Activated CD4-positive, alpha-beta T cell treated with anti-CD3 and anti-CD28 coated beads for 1 hour (primary cell): ENCODE measurements at places on chromosomes 6 and 20.
A peak's percentile ranks its signal among the peaks of the same experiment; 100 is the strongest.

- DNase-seq, result no peak
Measured at GRCh38 chr20:53881362-53881761, 189.0 kb downstream of the BCAS1 start.

- no peak for DNase-seq
Measured at GRCh38 chr6:136036601-136037000, 185.1 kb downstream of the PDE7B start.

DNA sequence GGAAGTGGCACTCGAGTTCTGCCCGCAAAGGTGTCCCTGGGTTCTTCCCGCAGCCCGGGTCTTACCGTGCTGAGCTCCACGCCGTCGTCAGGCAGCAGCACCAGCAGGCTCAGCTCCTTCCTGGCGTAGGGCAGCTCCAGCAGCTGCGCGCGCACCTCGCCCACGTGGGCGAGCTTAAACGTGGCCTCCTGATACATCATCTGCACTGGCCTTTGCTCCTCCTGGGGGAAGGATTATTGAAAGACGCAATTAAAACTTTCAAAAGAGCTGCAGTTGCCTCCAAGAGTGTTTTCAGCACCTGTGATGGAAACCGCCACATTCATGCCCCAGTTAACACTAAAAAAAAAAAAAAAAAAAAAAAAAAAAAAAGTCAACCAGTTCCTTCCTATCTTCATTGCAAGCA is 11.3 kb downstream of the SERPINB9 start:
- peak; percentile 56 for DNase-seq

- no peak for DNase-seq
Measured at GRCh38 chr20:21571841-21572690, 58.2 kb upstream of the NKX2-2 start.

DNA sequence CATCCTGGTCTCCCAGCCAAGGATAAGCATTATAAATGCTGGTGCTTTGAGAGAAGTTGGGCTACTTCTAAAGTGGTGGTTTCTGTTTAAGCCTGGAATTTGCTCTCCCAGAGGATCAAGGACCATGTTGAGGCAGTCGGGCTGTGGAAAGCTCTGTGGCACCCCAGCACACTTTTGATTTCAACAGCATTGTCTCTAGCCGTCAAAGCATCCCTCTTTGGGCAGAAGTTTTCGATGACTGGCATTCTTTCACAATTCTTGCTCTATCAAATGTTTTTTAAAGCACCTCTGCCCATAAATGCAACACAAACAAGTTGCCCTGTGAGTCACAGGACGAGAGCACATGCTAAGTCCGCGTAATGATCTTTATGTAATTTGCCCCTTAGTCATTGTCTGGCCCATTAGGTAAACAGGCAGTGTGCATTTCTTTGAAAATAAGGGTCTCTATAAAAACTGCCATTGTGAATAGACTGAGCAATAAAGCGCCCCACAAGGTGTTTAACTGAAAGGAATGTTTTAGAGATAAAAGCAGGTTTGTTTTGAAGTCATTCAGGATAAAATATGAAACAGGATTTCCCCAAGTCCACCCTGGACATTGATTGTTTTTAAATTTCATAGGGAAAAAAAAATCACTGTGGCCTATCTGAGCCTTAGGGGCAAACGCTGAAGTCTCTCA is 44.7 kb upstream of the FOXQ1 start:
- DNase-seq, result no peak

DNA sequence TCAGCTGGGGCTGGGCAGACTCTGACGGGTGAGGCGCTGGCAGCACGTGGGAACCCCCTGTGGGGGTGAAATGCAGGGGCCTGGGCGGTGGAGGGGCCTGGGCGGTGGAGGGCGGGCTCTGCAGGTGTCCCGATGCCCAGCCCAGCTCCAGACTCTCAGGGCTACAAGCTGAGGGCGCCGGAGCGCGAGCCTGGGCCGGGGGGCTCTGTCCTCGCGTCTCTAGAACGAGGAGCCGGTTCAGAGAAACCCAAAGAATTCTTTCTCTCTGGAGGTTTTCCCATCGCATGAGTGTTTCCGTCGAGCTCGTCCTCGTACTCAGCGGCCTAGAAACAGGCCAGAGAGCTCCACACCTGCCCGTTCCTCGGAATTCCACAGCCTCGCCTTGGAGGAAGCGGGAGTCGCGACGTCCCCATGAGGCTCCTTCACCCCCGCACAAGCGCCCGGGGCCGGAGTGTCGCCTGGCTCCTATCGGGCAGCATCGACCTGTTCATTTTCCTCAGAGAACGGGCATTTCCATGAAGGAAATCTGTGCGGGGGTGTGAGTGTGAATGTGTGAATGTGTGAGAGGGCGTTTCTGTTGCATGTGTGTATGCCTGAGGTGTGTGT is 76.9 kb downstream of the SMOC2 start:
- DNase-seq, result no peak

- DNase-seq, result no peak
Measured at GRCh38 chr6:110617057-110617456, 140.6 kb upstream of the SLC22A16 start.

GRCh38 chr6:154238831-154239230 is 117.8 kb downstream of the IPCEF1 start:
- DNase-seq, result no peak

DNA sequence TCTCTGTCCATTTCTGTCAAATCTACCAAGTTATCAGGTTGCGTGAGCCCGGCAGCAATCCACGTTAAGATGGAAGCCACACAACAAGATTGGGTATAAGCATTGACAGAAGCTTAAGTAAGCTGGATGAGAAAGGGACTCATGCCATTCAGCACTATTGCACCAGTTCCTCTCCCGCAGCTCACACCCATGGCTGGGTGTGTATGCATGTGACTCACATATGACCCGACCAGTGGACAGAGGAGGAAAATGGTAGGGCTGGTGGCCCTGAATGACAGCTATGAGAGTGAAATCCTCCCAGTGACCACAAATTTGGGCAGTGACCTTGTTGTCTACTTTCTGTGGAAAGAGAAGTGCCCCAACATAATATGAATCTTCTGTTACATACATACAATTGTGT is 113.5 kb downstream of the OTOR start:
- no peak for DNase-seq

GRCh38 chr6:169806701-169807100 is 55.3 kb downstream of the ERMARD start:
- DNase-seq, result no peak

DNA sequence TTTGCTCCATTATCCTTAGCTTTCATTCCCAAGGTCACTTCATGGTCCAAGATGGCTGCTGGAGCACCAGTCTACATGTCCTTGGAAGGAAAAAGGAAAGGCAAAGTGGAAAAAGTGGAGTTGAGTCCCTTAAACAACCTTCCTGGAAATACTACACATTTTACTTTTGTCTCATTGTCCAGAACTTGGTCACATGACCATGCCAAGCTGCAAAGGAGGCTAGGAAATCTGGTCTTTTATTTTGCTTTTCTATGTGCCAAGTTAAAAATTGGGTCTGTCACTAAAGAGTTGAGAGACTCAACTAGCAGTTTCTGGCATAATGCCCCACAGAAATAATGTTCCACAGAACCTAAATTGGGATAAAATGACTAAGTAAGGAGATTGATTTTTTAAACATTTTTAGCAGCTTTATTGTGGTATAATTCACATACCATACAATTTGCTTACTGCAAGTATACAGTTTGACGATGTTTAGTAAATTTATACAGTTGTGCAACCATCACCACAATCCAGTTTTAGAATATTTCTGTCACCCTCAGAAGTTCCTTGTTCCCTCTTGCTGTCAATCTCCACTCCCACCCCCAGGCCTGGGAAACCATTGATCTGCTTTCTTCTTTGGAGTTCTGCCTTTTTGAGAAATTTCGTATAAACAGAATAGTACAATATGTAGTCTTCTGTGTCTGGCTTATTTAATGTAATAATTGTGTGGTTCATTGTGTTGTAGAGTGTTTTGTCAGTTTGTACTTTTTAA is 5.6 kb upstream of the CHD6 start:
- no peak for DNase-seq

DNA sequence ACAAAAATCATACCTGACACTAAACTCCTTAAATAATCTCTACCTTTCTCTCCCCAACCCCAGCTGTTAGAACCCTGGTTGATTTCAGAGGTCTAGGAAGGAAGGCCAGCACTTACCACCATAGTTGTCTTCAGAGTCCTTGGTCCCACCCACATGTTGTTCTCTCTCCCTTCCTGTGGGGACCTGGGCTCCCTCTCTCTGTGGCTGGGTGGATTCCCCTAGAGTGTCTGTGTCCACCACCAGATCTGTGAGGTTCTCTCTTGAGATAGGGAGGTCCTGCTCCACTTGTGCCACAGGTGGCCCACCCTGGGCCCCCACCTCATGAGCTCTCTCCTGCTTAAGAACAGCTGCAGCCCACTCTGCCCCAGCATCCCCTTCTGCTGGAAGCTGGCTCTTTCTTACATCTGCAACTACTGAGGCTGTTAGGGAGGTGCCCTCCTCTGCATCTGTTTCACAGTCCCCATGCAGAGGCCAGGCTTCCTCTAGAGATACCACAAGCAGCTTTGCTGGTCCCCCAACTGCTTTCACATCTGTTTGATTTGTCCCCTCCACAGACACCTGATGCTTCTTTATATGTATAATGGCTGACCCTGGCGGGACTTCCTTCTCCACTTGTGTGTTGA is 5.2 kb downstream of the MDC1 start:
- DNase-seq, result no peak

- DNase-seq, result no peak
Measured at GRCh38 chr6:169185011-169185521, 68.6 kb downstream of the THBS2 start.

DNA sequence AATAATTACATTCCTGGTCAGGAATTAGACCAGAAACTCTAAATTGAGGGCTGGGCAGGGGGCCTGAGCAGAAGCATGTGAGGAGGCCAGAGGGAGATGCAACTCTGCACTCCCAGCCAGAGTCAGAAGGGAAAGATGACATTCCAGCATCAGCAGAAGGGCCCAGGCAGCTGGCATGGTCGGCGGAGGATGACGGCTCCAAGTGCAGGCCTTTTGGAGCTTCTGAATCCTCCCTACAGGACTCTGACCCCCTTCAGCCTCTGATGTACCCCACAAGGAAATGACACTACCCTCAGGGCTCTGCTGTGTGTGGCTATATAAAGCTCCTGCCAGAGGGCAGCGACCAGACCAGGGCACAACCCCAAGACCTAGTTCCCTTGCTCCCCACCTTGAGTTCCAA is 1.9 kb downstream of the LRFN2 start:
- no peak for DNase-seq

DNA sequence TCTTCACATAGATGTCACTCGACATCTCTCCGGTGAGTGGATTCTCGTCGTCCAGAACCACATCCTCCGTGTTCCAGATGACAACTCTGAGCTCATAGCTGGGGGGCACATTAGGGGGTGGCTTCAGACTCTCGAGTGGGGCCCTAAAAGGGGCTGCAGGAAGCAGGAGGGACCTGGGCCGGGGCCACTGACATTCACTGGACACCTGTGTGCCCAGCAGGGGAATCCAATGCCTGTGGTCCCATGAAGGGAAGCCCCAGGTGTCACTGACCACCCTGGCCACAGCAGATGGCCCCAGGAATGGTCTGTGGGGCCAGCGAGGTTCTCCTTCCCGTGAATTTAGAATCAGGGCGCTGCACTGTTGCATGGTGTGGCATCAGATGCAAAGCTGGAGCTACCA is 18.7 kb downstream of the ERGIC3 start:
- no peak for DNase-seq

- no peak for DNase-seq
Measured at GRCh38 chr6:52720321-52720720, 43.0 kb downstream of the GSTA2 start.

GRCh38 chr6:107699254-107699653 is 124.9 kb downstream of the SCML4 start:
- DNase-seq, result no peak

DNA sequence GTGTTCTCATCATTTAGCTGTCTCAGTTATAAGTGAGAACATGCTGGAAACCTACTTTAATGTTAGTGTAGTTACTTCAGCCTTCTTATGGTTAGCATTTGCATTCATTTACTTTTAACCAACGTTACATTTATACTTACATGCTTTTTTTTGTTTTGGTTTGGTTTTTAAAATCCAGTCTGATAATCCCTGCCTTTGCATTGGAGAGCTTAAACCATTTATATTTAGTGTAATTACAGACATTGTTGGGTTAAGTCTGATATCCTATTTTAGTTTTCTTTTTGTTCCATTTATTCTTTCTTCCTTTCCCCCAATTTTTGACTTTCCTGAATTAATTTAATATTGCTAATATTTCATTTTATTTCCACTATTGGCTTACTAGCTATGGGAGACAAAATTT is 70.2 kb downstream of the AIG1 start:
- no peak for DNase-seq

- no peak for DNase-seq
Measured at GRCh38 chr6:30264743-30265142, 51.5 kb upstream of the TRIM26 start.

GRCh38 chr6:90719321-90720195 is 132.7 kb upstream of the MAP3K7 start:
- DNase-seq, result no peak

DNA sequence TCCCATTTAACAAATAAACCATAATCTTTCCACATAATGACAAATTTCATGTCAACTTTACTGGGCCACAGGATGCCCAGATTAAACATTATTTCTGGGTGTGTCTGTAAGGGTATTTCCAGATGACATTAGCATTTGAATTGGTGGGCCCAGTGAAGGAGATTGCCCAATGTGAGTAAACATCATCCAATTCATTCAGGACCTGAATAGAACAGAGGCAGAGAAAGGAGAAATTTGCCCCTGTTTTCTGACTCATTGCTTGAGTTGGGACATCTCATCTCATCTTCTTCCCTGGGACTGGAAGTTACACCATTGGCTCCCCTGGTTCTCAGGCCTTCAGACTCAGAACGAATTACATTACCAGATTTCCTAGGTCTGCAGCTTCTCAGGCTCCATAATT is 142.9 kb downstream of the TPBG start:
- no peak for DNase-seq

- no peak for DNase-seq
Measured at GRCh38 chr6:24905483-24905882, 30.3 kb downstream of the RIPOR2 start.

GRCh38 chr6:56618050-56618449 is 24.6 kb downstream of the DST start:
- DNase-seq, result no peak
